Epithelial cell of esophagus (primary cell): ENCODE measurements at places on chromosomes 2 and 18.

GRCh38 chr18:78770823-78771139, 208.8 kb upstream of the SALL3 start:
- no peak for DNase-seq

DNA sequence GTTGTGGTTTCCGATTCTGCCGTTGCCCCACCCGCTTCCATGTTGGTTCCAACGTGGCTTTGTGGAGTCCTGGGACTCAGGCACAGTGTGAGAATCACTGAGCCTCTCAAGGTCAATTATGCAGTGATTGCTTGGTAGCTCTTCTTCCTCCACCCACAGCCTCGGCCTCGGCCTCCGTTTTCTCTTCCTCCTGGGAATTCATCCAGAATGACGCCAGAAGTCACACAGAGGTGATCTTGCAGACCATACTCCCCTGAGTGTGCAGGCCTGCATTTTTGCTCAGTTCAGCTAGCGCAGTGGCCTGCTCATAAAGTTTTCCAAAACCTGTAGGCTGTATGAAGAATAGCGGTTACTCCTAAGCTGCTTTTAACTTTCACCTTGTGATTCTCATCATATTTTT, 273.3 kb downstream of the GBX2 start:
- no peak for DNase-seq

DNA sequence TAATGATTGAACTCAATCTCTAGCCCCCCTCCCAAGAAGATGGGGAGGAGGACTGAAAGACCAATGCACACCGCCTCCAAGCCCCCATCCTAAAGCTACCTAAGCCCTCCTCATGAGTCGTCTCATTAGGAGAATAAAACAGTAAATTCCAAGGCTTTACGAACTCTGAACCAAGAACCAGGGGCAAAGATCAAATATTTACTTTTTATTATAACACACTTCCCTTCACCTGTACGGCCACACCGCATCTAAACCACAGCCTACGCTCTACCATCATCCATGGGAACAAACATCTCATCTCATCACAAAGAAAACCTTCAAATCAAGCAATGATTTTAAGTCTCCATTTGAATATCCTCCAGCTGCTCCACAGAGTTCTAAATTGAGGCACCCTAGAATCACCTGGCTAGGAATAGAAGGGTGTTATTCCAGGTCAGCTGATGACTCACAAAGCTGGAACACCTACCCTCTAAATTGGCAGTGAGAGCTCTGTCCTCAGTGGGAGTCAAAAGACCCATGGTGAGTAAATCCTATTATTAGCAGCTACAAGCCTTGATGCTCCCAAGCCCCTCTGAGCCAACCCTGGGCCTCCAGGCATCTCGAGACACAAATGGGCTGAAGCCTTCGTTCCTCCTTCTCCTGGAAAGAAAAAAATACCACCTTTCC, 45.6 kb upstream of the BZW1 start:
- peak; percentile 80 for DNase-seq

DNA sequence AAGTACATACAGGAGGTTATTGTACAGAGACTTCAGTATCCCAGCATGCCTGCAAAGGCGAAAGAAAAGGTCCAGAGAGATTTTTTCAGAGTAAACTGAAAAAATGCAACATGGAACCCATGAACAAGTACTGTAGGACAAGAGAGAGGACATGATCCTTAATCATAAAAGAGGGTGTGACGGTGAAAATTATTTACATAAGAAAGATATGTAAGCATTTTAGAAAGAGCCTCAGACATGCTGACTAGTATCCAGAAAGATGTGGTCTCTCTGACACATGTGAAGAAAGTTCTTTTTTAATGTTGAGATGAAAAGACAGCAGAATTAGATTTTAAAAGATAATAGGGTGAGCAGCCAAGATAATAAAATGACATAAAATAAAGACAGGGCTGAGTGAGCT, 262.0 kb downstream of the NCKAP5 start:
- DNase-seq: no peak

DNA sequence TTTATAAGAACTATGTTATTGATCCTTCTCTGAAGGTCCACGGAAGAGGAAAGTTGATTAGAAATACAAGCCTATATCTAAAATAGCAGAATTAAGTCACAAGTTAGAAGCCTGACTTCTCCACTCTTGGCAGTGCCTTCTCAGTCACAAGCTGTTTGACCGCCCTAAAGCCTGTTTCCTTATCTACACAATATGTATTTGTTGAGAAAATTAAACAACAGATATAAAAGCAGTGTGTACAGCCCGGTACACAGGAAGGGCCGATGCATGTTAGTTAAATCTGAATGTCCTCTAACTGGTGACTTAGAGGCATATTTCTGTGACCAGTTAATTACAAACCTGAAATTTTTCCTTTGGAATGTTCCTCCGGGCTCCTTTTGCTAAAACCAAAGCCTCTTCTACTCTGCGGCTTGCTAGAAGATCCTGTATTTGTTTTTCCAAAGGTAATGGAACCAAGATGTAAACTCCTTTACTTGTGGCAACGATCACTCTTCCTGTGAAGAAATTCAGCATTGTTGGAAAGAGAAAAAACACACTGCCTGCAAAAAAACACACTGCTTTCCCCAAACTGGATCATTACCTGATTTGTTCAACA, 33.4 kb downstream of the TGFBRAP1 start:
- DNase-seq: no peak
